ENCODE measurements at places on chromosomes 4 and X.

GRCh38 chr4:128757712-128758111, 51.8 kb upstream of the JADE1 start:
- DNase-seq, result peak; percentile 53

DNA sequence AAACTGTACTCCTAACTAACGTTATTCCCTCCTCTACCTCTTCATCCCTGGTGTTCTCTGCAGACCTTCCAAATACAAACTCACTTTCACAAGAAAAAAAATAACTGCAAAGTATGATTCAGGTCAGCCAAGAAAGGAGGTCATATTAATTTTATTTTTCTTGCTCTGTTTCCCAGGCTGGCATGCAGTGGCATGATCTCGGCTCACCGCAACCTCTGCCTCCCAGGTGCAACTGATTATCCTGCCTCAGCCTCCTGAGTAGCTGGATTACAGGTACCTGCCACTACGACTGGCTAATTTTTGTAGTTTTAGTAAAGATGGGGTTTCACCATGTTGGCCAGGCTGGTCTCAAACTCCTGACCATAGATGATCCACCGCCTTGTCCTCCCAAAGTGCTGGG, 156.6 kb downstream of the CHIC2 start:
- no peak for DNase-seq

- DNase-seq, result no peak
Observed at GRCh38 chr4:126328914-126329313, 1014.2 kb downstream of the FAT4 start.

GRCh38 chr4:98501383-98501782, 157.0 kb downstream of the TSPAN5 start:
- no peak for DNase-seq

DNA sequence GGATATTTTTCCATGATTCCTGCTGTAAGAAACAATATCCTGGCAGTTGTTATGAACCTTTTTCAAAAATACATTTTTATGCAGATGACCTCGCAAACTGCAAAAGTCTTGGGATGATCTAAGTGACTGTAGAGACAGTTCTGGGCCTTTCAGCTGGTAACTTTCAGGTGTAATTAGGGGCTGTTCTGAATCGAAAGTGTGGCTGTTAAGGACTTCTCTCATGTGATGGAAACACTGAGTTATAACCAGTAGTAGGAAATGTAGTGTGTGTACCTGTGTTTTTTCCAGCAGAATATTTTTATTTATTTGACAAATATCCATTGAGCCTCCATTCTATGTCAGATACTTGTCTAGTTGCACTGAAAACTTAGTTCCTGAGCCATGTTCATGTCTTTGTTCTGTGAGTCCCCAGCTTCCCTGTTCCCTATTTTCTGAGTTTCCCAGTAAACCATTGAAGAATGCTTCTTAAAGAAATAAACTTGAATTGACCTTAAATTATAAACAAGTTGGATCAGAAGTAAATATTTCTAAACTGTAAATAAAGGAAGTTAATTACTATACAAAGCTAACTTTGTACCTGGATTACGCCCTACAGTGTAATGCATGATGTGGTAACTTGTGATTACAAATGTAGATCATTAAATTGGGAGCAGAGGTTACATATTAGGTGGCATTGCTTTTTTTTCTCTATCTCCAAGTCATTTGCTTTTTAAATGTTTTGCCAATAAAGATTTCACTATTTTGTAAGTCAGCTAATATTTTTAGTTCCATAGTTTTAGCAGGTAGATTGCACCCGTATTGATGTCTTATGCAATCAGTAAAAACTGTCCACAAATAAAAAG, 33.7 kb upstream of the HPGD start:
- no peak for DNase-seq
